ENCODE measurements at places on chromosomes 12 and 14. TPM values are rescaled to one million over a fixed set of nuclear protein-coding genes. Genes with fewer than 3 reads are reported as not detected.

Gene DNAH10
- 0.36 TPM for total RNA-seq

Gene C12orf50
- not detected for total RNA-seq

Gene ACSS3
- not detected for total RNA-seq

Gene PPP4R4
- not detected for total RNA-seq

Gene GPR84
- total RNA-seq, result 23.5 TPM

Gene PTPN11
- total RNA-seq, result 107 TPM

Gene TC2N
- total RNA-seq, result 12.0 TPM

Gene PITPNM2
- total RNA-seq, result 3.1 TPM

Measured in natural killer cell treated with Interleukin-12 subunit alpha and Interleukin-12 subunit beta and Interleukin-15 and Interleukin-18, amount 100 ng/mL, for 72 hours (primary cell).